ENCODE measurements at places on chromosomes 5 and 9.

DNA sequence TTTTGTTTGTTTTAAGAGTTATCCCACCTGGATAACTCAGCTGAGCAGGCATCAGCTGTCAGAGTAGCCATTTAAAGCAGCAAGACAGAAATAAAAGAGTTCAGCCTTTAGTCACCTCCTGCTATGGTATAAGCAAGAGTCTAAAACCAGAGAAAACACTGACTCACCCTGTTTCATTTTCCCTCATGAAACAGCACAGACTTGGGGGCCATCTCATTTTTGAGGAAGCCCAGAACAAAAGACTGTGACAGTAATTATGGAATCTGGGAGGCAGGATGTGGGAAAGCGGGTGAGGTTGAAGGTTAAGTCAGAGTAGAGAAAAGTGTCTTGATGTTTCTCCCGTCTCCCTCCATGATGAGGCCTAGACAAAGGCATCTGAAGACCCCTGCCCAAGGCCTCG, 90.2 kb upstream of the FAM174A start:
- no peak for DNase-seq

GRCh38 chr5:172436879-172437369, 17.4 kb downstream of the SH3PXD2B start:
- no peak for DNase-seq

DNA sequence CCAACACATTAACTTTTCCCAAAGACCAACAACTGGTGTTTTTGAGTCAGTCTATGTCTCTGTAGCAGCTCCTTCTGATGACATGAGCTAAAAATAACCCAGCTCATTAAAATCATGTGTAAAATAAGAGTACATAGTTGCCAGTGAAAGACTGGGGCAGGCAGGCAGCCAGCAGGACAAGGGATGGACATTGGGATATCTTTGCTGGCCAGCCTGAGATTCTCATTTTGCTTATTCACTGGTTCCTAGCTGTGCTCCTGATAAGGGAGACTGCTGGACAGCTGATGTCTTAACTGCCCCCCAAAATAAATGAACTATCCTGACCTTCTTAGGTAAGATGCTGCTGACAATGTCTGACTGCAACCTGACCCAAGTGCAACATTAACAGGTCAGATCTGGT, 33.9 kb downstream of the EPB41L4B start:
- DNase-seq, result no peak

DNA sequence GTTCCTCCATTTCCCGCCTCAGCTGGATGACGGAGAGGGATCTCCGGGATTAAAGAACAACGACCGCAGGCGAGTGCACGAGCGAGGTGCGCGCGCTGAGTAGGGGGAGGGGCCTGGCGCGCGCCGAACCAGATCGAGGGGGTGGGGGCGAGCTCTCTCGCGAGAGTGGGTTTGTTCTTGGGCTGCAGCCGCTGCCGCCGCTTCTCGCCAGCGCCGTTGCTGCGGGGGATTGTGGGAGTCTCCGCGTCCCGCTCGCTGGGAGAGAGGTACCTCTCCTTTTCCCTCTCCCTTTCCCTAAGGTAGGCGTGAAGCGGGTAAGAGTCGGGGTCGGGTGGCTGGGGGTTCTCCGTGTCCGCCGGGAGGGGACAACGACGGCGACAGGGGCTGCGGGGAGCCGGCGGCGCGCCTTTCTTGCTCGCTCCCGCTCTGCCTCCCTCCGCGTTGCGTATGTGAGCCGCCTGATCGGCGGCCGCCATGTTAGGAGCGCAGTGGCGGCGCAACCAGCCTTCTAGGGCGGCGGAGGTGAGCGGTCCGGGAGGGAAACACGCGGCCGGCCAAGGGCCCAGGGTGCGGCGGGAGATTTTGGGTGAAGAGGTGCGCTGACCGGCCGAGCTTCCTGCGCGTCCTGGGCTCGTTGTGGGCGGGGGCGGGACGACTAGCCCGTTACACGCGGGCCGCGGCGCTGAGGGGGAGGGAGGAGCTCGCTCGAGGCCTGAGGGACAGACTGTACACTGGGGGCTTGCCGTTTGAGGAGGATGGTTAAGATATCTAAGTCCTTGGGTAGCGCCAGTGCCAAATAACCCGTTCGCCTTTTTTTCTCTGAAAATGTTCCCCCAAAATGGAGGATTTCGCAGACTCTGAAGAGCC, at the start of gene MATR3:
Gene MATR3 (plus strand): TSS at position 234 of the 867 bp plus-strand sequence. CDS start 13,676 bp downstream, outside the sequence.
- peak; percentile 79 for DNase-seq

DNA sequence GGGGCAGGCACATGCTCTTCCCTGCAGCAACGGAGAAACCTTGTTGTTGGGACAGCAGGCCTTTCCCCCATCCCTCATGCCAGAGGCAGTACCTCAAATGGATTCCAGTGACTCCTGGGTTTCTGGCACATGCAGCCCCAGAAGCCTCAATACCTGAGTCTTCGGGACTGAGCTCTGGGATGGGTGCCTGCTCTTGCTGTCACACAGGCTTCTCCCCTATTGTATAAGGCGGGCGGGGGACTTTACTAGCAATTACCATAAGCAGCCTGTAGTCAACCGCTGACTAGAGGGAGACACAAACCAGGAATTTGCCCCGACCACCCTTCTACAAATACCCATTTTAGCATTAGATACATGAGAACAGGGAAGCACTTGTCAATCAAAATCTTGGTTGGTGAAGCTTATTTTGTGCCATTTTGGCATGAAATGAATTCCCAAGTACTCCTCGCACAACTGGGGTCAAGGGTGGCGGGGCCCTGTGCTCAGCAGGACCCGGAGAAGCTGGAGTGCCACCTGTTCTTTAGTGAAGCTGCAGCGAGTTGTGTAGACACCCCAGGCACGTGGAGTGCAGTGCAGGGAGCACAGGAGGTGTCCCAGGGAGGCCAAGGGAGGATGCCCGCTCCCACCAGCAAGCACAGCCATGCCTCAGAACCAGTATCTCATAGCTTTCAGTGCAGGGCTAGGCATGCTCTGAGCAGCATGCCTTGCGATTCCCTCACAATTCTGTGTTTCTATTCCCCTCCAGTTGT, 21.2 kb downstream of the S1PR3 start:
- DNase-seq, result no peak

DNA sequence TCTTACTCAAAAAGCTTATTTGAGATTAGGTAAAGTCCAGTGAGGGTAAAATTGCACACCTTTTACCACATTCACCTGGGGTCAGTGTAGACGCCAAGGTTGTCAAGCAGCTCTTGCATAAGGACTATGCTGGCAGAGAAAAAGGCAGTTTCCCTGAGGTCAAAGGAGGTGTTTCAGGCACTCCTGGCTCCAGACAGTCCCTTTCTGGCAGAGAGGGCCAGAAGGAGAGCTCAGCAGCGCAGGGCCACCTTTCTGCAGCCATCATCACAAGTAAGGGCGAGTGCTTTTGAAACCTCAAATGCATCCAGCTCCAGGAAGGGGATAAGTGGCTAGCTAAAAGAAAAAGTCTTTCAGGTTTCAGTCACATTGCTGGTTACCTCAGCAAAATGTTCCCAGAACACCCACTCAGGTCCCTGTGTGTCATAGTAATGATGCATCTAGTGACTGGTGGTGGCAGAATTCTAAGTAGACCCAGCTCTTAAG, 16.7 kb upstream of the IL13 start:
- DNase-seq, result no peak

- no peak for DNase-seq
Observed at GRCh38 chr9:92964607-92965060, 17.3 kb downstream of the FGD3 start.

- DNase-seq, result no peak
Observed at GRCh38 chr5:170307575-170308465, 10.2 kb upstream of the LCP2 start.
